ENCODE measurements at places on chromosomes 12 and 14.

GRCh38 chr12:28966046-28966780, 182.9 kb upstream of the FAR2 start:
- no peak for DNase-seq

GRCh38 chr14:85172290-85172689, 357.7 kb upstream of the FLRT2 start:
- DNase-seq, result no peak

DNA sequence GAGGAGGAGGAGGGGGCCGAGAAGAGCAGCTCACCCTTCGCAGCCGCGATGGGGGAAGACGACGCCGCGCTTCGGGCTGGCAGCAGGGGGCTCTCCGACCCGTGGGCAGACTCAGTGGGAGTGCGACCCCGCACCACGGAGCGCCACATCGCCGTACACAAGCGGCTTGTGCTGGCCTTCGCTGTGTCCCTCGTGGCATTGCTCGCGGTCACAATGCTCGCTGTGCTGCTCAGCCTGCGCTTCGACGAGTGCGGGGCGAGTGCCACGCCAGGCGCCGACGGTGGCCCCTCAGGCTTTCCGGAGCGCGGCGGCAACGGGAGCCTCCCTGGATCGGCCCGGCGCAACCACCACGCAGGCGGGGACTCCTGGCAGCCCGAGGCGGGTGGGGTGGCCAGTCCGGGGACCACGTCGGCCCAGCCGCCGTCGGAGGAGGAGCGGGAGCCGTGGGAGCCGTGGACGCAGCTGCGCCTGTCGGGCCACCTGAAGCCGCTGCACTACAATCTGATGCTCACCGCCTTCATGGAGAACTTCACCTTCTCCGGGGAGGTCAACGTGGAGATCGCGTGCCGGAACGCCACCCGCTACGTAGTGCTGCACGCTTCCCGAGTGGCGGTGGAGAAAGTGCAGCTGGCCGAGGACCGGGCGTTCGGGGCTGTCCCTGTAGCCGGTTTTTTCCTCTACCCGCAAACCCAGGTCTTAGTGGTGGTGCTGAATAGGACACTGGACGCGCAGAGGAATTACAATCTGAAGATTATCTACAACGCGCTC, 745 bp downstream of the TRHDE start:
- DNase-seq, result no peak

DNA sequence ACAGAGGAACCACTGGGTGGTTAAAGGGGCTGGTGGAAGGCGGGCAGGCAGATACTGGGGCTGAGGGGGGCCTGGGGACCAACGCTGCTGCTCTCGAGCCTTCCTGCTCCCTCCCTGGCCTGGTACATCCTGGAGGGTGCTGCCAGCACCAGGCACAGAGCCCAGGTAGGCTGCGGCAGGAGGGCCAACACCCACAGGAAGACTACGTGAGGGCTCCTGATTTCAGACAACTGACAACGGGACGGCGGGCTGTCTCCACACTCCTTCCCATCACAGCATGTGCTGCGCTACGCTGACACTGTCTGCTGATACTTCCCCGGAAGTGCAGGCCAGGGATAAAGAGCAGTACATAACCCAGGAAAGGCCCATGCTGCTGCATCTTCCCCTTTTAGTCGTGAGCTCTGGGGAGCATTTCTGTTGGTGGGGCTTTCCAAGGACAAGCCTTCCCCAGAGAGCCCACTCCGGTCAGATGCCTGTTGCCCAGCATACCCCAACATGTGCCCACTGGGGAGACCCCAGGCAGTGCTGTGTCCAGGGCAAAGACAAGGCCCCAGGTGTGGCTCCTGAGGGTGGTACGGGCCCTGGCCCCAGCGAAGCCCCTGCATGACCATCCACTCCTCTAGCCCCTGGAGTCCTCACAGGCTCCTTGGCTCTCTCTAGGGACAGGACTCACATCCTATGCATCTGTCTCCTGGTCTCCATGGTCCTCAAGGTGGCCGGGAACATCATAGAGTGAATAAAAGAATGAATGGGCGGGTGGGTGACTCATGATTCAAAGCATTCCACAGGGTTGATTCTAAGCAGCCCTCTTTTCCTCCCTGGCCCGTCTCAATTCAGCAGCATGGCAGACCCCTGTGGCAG, 38.0 kb downstream of the CHGA start:
- DNase-seq, result no peak

- DNase-seq, result no peak
Measured at GRCh38 chr14:35878272-35879150, 52.4 kb downstream of the BRMS1L start.

DNA sequence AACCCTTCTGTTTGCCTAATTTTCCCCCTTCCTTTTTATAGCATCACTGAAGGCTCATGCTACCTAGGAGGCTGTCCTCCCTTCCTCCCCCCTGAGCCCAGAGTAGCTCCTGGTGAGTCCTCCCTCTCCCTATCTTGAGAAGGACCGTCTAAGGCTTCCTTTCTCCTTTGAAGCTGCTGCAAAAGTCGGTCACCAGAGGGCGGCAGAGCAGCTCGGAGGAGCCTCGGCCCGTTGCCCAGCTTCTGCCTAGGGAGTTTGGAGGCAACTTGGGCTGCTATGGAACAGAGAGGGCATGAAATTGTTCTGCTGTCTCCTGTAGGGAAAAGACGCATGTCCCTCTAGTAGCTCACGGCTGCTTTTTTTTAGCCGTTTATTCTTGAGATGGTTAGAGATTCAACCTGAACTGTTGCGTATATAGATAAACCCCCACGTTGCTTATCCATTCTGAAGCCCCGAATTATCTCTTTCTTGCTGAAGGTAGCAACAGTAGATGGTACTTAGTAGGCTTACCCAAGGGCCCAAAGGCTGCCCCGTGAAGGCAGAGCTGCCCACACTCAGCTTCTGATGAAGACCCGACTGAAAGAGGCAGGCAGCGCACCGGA, 5.7 kb downstream of the WNT5B start:
- peak; percentile 81 for DNase-seq

- no peak for DNase-seq
Measured at GRCh38 chr12:6468283-6468575, 2.2 kb downstream of the VAMP1 start.

DNA sequence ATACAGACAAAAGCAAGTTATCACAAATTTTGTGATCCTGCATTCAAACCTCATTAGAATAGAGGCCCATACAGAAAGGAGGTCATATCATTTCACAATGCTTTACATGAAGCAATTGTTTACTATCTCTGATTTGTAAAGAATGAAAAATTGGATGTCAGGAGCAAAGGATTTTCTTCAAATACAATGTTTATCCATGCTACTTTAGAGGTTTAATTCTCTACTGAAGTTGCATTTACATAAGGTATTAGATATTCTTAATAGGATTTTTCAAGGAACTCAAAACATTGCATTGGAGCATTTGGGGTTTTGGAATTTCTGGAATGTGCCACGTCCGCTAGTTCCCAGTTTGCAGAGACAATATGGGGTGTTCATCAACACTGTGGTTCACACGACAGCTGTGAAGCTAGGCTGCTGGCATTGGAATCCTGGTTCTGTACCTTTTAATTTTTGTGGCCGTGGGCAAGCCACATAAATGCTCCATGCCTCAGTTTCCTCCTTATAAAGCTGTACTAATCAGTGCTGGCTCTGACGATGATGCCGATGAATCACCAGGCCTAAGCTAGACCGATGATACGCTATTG, 174.8 kb downstream of the APAF1 start:
- no peak for DNase-seq

DNA sequence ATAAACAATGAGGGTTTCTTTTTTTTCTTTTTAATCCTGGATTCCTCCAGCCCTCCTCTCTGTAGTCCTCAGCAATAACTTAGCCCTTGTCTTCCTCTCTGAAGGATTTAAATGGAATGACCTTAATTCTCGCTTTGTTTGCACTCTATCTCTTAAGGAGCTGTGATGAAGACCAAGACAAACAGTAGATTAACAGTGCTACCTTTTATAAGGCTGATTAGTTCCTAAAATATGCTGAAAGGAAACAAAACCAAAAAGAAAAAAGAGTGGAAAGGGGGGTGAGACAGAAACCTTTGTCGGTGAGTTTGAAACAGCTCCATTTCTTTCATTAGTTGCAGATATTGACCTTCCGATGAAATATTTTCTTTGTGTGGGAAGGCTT, 38.7 kb upstream of the PTCSC3 start:
- DNase-seq, result no peak

DNA sequence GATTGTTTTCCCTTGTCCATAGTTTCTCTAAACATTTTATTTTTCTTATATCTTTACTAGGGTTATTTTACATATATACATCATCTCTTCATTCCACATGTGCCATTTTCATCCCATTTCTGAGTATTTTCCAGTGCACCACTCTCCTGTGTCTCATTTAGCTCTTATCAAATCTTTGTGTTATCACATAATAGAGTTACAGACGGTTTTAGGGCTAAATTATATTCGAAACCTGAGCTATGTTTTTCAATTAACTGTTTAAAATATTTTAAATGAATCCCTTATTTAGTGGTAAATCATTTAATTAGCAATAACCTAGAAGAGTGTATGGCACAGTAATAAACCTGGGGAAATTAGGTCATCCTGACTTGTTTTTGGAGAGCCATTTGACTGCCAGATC, 160.4 kb upstream of the DCN start:
- no peak for DNase-seq

GRCh38 chr12:13116259-13116658, 12.8 kb upstream of the GSG1 start:
- DNase-seq, result no peak

DNA sequence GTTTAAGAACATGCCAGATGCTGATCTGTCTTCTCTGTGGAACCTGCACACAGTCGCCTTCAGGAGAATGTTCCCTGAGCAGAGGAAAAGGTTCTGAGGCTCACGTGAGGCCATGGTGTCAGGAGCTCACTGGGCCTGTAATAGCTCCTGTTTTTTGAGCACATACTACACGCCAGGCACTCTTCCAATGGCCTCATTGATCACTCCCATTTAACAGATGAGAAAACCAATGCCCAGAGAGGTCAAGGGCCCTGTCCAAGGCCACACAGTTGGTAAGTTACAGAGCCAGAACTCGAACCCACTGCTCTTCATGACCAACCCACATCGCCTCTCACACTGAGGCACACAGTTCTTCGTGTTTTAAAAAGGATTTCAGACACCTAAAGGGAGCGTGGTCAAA, 7.3 kb upstream of the HHIPL1 start:
- DNase-seq, result no peak

- DNase-seq, result no peak
Measured at GRCh38 chr12:132182711-132183365, 38.6 kb downstream of the NOC4L start.

GRCh38 chr12:27123642-27124041, 41.3 kb upstream of the C12orf71 start:
- DNase-seq, result peak; percentile 33

- peak; percentile 65 for DNase-seq
Measured at GRCh38 chr14:84442521-84442920, 1087.4 kb upstream of the FLRT2 start.

DNA sequence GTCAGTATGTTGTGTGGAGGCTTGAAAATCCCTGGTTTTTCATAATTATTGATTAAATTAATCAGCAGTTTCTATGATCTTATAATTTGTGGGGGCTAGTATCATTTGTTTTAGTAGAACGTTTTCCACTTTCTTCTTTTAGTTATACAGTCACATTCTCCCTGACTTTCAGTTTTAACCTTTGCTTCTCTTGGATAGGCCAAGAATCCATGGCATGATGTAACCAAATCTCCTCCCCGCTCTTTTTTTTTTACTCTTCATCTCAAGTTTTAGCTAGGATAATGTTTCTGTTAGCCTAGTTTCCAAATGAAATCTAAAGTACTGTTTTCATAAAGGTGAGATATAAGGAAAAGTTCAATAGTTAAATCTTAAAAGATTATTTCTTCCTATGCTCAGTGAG, 106.5 kb downstream of the TMEM117 start:
- DNase-seq, result no peak

- no peak for DNase-seq
Measured at GRCh38 chr14:33972583-33973081, 21.8 kb upstream of the EGLN3 start.

GRCh38 chr14:36517242-36518030, 2.6 kb downstream of the NKX2-1 start:
- no peak for DNase-seq

DNA sequence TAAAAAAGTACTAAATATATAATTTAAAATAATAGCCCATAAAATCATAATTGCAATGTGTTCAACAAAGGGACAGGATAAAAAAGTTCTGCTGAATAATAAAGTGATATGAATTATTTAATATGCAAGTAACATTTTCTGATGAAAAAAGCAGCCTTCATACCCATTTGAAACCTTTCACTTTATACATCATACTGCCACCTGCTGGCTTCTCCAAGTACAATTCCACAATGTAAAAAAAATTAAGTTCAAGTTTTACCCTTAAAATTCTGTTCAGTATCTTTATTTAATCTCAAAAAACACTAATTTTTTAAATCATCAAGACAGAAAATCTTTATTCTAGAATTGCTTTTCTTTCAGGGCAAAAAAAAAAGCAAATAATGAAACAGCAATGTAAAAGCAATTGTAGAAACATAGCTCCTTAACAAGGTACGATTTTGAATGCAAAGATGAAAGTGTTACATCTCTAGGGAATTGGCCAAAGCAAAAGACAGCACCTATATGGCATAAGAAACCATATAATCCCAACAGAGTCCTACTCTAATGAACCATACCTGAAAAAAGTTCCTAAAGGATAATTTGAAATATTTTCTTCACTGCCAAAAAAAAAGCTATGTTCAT, 15.0 kb downstream of the MDM1 start:
- DNase-seq, result peak; percentile 63

DNA sequence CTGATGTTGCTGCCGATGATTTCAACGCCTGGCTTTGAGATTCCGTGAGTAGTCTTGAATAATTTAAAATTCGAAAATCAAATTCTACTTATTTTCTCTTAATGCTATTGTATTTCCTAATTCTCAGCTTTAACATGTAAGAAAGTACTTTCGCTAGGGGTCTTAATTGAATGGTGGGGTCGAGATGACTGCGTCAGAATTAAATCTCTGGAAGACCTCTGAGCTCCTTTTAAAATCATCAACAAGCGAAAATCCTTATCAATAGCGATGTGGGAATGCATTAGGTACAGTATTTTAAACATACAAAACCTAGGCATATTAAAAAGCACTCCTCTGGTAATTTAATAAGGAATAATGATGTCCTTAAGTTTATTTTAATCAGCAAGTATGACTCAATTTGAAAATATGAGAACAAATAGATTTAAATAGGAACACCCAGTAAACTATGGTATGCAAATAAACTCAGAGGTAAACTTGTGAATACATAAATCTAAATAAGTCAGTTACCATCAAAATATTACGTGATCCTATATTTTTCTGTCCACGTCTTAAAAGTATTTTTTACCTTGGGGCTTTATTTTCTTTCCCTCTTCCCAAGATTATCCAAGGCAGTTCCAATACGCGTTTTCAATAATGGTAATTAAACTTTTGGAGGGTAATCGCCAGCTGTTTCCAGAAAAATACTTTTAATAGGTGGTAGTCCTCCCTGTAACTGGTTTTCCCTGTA, 1.4 kb downstream of the FOXA1 start:
- no peak for DNase-seq

DNA sequence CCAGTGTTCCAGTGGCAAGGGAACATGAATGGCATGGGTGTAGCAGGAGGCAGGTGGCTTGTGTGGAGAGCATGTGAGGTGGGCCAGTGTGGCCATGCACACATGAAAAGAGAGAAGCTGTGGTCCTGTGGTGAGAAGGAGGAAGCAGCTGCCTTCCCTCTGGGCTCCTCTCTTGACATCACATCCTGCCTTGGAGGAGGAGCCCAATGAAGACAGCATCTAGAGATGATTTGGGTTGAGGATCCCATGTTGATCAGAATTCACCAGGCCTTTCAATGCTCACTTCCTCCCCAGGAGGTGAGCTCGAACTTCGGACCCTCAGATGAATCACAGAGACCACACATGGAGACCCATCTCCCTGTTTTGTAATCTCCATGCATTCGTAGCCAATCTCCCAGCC, 82.6 kb downstream of the LRRC74A start:
- DNase-seq, result no peak

- DNase-seq, result no peak
Measured at GRCh38 chr12:57750561-57751431, 1.3 kb downstream of the CDK4 start.

All from T47D (cell line).